ENCODE measurements at places on chromosomes 4 and X.

DNA sequence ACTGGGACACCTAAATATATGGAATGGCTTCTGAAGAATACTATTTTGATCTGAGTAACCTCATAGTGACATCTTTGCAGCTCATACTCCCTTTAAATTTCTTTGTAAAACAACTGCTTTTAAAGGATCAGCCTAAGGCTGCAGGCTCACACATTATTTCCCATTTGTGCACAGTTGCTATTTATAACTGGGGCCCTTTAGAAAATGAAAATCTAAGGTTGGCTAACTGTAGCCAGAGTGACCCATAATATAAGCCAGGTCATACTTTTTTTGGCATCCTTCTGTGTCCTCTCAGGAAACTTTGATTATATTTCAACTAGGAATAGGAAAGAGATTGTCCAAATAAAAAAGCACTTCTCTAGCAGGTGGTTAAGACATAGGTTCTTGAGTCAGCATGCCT, 123.6 kb upstream of the RASGEF1B start:
- DNase-seq = no peak

GRCh38 chr4:48706736-48707135, 73.3 kb downstream of the FRYL start:
- DNase-seq = no peak

DNA sequence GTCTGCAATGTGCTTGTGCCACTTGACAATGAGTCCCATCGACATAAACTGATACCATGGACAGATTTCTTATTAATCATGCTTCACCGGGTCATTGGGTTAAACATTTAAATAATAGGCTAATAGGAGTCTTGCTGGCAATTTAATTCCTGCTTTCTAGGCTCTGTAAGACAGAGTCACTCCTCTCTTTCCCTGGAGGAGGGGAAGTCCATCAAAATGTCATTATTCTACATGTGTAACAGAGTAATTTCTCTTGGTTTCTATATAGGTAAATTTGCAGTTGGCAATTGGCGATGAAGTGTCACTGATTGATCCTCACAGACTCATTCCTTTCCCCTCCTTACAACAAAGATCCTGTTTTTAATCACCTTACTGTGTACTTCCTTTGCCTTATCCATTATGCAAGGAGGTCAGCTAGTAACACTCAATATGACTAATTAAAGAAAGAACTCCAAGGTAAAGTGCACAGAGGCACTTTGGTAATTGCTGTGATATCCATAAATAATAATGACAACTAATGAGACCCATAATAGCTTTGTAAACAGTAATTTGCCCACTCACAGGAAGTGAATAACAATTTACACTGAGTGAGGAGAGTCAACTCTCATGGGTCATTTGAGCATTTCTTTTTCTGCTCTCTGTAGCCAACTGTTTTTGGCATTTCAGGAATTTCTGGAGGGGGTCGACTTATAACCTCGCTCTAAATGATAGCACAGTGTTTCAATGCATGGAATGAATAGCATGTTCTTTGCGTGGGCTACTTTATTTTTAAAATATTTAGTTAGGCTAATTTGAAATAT, 184.0 kb downstream of the UGT8 start:
- no peak for DNase-seq

DNA sequence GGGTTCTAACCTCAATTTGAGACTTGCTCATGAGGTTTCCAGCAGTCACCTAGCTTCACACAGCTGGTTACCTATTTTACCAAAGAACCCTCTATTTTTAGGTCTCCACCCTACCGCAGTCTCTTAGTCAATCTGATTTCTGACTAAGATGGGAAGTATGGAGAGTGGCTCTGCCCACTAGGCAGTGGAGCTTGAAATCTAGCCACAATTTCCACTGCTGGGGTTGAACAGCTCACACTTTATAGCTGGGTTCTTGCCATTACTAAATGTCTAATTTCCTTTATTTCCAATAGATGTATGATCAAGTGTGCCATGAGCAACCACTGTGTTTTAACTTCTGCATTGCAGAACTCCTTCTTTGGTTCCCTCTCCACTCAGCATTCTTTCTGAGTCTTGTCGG, 43.1 kb downstream of the GASK1B start:
- no peak for DNase-seq

GRCh38 chrX:53717205-53717604, 30.7 kb upstream of the HUWE1 start:
- no peak for DNase-seq

- DNase-seq = no peak
Observed at GRCh38 chr4:139266208-139266582, 13.8 kb downstream of the MGARP start.

DNA sequence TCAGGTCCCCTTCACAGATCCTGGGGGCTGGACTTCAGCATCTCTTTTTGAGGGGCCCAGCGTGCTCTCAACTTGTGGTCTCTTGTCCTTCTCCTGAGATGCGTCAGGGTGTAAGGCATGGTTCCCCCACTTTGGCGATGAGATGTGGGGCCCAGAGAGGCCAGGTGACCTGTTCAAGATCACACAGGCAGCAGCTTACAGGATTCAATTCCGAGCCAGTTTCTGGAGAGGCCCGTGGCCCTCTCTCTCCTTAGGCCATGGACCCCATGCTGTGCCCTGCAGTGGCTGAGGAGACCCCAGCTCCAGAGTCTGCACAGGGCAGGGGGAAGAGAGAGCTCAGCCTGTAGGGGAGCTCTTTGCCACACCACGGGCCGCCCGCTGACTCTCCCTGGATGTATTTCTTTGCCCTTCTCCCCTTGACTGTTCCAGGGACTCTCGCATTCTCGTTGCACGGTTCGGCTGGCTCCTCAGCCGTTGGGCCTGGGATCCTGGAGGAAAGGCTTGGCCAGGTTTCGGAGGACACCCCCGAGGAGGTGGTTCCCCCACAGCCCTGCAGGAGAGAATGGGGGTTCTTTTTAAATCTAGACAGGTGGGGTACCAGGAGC, 18.6 kb downstream of the NSG1 start:
- no peak for DNase-seq

GRCh38 chr4:96649536-96649935, 809.6 kb downstream of the PDHA2 start:
- no peak for DNase-seq

DNA sequence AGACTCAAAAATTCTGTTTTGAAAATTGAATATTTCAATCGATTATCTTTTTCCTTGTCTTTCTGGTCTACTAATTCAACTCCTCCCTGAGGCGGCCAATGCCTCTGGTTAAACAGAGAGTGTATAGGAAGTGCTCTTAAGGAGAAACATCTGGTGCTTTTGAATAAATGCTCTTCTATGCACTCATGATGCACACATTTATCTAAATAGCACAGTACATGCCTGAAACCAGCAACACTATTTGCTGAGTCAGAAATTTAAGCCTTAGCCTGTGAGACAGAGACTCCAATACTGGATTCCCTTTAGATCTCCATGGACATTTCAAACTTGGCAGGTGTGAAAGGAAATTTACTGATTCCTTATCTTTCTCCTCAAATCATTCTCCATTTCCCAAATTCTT, 118.6 kb downstream of the SLIT2 start:
- DNase-seq = no peak

DNA sequence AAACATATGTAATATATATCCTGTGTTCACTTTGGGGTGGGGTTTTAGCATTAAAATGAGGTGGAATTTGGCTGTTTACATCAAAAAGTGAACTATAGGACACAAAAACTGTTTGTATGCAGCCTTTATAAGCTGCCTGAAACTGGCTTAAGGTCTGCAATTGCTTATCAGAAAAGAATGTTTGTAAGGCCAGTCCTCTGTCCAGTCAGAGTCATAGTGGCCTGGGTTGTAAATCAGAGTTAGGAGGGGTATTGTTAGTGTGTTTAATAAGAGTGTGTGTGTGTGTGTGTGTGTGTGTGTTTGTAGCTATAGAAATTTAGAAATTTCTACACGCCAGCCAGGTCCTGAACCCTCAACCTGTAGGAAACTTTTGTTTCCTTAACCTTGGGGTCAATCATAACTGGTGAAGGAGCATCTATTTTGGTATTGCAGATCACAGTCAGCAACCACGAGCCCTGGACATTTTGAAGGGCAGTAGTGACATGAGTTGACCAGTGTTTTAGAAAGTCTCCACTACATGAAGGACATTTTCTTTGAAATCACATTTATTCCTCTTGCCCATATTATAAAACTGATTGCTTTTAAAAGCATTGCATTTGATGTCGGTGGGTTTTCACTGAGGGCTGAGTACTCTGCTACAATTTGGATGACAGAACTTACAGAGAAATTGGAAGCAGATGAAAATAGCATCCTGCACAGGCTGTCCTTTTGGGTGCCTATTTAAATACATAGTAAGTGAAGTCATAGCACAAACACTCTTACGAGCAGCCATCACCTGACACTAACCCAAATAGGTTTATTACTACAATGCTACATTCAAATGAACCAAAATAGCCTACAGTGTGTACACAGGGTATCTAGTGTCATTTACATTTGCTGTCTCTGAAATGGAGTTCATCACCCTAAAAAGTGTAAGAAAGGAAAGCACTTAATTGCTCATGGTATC, 11.2 kb upstream of the TMEM154 start:
- DNase-seq = no peak

GRCh38 chr4:98434816-98435215, 173.6 kb downstream of the RAP1GDS1 start:
- DNase-seq = no peak

GRCh38 chrX:103637604-103638338, 9.0 kb downstream of the TCEAL1 start:
- DNase-seq = no peak

DNA sequence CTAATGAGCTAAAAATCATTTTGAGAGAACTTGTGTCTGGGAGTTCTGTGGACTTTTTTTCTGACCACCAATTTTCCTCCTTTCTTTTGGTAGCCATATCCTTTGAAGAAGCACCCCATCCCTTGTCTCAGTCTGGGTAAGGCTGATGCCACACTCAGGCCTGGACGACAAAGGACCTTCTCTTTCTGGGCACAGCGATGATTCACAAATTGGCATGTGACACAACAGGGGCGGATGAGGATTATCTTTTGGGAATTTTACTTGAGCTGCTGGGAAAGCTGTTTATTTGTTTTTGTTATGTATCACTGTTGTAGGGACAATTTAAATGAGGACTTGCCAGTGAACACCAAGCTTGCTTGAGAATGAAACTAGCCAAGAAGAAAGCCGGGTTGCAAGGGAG, 233.4 kb upstream of the HAND2 start:
- DNase-seq = no peak

- DNase-seq = no peak
Observed at GRCh38 chr4:15150631-15151030, 148.3 kb downstream of the CPEB2 start.

GRCh38 chrX:46703980-46704379, 54.9 kb downstream of the SLC9A7 start:
- no peak for DNase-seq

DNA sequence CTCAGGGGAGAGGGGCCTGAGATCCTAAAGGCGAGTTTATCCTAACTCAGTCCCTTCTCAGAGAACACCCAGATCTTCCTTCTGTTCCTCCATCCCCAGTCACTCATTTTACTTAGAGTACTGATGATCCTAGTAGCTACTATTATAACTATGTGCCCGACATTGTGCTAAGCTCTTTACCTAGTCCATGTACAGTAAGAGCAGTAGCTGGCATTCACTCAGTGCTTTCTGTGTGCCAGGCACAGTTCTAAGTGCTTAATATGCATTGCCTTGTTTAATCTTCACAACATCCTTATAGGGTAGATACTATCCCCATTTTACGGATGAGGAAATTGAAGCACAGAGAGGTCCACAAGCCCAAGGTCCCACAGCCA, 58.3 kb downstream of the FRMPD3 start:
- no peak for DNase-seq

- peak; percentile 23 for DNase-seq
Observed at GRCh38 chr4:145098675-145099037, 545 bp downstream of the ABCE1 start.

GRCh38 chrX:108049649-108050048, 4.8 kb downstream of the VSIG1 start:
- no peak for DNase-seq

DNA sequence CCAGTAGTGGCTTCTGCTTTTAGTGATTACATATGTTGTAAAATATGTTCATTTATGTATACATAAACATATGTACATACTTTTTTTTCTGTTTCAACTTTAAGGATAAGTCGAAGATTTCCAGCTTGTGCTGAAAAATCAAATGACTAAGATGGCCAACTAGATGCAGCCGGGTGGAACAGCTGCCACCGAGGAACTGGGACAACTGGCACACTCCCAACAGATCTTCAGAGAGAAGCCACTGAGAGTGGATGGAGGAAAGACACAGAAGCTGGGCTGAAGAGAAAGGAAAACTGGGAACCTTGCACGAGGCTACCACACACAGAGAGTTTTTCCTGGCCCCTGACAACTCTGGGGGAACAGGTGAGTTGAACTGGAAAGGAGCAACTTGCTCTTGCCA, 207.5 kb downstream of the FAM47B start:
- DNase-seq = no peak

- no peak for DNase-seq
Observed at GRCh38 chr4:110165382-110166286, 32.8 kb downstream of the ELOVL6 start.

DNA sequence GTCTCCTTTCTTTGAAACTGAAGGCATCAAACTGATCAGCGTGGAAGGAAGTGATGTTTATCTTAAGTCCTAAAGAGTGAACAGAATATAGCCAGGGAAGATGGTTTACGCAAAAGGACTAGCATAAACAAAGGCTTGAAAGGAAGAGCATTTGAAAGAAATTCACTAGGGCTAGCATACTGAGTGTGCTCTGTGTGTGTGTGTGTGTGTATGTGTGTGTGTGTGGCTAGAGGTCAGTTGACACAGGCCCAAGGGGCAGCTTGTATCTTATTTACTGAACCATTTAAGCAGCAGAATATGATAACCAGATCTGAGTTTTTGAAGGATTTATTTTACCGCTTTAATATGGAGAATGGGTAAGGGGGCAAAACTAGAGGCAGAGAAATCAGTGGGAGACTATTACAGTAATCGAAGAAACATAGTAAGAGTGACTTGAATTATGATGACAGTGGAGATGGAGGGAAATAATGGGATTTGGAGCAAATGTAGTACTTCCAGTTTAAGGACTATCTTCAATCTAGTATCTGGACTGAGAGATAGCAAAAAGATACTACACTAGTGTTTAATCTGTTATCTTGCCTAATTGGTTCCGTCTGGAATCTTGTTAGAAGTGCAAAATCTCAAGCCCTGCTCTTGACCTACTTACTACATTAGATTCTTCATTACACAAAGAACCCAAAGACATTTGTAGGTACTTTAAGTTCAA, 36.9 kb downstream of the CEP44 start:
- no peak for DNase-seq

DNA sequence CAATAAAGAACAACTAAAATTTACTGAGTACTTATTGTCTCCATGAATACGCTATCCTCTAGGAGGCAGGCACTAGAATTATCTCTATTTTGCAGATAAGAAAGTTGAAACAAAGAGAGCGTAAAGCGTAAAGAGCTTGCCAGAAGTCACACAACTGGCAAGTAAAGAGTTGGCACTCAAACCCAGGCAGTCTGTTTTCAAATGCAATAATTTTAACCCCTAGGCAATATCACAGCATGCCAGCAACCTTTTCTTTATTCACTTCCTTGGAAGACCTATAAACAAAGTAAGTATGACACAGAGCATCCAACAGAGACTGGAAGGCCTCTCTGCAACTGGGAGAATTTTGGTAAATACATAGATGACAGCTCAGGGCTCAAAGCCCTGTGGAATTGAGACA, 23.2 kb upstream of the AMELX start:
- no peak for DNase-seq

- no peak for DNase-seq
Observed at GRCh38 chr4:105504744-105505143, 30.9 kb upstream of the PPA2 start.

Data from tibial artery (tissue), 4 donors.